ENCODE measurements at places on chromosomes 2 and 18.

- peak; percentile 61 for DNase-seq
Measured at GRCh38 chr2:23449413-23449812, 64.4 kb downstream of the KLHL29 start.

DNA sequence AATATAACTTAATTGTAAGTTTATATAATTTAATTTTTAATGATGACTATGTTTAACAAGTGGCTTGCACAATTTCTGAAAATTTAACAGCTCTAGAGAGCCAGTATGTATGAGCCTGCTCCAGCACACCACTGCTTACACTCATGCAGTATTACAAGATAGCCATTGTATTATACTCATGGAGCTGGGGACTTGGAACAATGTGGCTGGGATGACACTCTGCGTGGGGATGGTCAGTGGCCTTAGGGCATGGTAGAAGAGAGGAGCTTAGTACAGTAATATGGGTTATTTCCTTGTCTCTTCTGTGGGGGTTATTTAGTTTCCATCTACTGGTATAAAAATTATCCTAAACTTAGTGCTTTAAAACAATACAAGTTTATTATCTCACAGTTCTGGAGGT, 105.1 kb upstream of the STON1 start:
- DNase-seq, result no peak

- DNase-seq, result no peak
Measured at GRCh38 chr2:8714283-8714682, 32.4 kb downstream of the ID2 start.

DNA sequence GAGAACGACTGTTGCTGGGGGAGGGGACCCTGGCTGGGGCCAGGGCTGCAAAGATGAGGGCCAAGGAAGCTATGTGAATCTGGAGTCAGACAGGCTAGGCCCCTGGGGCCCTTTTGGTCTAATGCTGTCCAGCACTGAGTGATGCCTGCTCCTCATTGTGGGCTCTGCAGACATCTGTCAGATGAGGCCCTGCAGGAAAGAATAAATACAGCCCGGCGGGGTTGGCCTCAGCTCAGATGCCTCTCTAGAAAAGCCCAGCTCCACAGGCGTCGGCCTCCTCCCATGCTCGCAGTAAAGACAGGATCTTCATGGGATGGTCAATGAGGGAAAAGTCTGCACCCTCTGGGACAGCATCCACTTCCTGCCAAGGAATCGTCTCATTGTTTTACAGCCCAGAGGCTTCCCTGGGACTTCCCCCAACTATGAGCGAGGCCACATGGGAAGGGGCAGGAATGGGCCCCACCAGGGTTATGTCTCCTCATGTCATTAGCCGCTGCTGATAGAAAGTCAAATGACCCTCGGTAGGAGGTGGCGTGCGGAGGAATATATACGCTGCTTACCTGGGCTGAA, 125.8 kb upstream of the GLI2 start:
- DNase-seq, result no peak

GRCh38 chr2:108605947-108606346, 71.7 kb downstream of the LIMS1 start:
- DNase-seq, result no peak

- no peak for DNase-seq
Measured at GRCh38 chr2:198476007-198476406, 671.6 kb downstream of the PLCL1 start.

GRCh38 chr2:168727904-168728470, 74.5 kb upstream of the NOSTRIN start:
- no peak for DNase-seq

DNA sequence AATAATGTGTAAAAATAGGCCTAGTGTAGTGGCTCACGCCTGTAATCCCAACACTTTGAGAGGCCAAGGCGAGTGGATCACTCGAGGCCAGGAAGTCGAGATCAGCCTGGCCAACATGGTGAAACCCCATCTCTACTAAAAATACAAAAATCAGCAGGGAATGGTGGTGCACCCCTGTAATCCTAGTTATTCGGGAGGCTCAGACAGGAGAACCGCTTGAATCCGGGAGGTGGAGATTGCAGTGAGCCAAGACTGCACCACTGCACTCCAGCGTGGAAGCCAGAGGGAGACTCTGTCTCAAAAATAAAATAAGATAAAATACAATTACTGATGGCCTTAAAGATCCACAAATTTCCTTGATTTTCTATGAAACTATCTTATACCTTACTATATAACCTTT, 3.8 kb downstream of the ATF2 start:
- no peak for DNase-seq

- DNase-seq, result no peak
Measured at GRCh38 chr2:4354164-4354563, 650.8 kb downstream of the DCDC2C start.

GRCh38 chr2:136441979-136442714, 323.2 kb upstream of the THSD7B start:
- DNase-seq, result no peak

DNA sequence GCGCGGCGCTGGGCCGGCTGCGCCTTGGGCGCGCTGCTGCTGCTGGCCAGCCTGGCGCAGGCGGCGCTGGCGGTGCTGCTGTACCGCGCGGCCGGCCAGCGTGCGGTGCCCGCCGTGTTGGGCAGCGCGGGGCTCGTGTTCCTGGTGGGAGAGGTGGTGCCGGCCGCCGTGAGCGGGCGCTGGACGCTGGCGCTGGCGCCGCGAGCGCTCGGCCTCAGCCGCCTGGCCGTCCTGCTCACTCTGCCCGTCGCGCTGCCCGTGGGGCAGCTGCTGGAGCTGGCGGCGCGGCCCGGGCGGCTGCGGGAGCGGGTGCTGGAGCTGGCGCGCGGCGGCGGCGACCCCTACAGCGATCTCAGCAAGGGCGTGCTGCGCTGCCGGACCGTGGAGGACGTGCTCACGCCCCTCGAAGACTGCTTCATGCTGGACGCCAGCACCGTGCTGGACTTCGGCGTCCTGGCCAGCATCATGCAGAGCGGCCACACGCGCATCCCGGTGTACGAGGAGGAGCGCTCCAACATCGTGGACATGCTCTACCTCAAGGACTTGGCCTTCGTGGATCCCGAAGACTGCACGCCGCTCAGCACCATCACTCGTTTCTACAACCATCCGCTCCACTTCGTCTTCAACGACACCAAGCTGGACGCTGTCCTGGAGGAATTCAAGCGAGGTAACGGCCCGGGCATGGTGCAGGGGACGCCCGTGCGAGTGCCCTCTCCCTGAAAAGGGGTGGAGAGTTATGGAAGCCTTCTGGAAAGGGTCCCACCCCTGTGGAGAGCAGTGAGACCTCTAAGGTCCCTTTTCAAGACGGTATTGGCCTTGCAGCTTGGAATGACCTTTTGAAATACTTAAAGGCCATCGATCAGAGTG, 1.0 kb downstream of the CNNM3 start:
- peak; percentile 30 for DNase-seq

GRCh38 chr2:6249557-6249956, 557.4 kb downstream of the SOX11 start:
- no peak for DNase-seq

GRCh38 chr2:239819974-239820555, 205.1 kb downstream of the NDUFA10 start:
- no peak for DNase-seq

GRCh38 chr2:69095305-69095704, 82.3 kb downstream of the ANTXR1 start:
- DNase-seq, result no peak

DNA sequence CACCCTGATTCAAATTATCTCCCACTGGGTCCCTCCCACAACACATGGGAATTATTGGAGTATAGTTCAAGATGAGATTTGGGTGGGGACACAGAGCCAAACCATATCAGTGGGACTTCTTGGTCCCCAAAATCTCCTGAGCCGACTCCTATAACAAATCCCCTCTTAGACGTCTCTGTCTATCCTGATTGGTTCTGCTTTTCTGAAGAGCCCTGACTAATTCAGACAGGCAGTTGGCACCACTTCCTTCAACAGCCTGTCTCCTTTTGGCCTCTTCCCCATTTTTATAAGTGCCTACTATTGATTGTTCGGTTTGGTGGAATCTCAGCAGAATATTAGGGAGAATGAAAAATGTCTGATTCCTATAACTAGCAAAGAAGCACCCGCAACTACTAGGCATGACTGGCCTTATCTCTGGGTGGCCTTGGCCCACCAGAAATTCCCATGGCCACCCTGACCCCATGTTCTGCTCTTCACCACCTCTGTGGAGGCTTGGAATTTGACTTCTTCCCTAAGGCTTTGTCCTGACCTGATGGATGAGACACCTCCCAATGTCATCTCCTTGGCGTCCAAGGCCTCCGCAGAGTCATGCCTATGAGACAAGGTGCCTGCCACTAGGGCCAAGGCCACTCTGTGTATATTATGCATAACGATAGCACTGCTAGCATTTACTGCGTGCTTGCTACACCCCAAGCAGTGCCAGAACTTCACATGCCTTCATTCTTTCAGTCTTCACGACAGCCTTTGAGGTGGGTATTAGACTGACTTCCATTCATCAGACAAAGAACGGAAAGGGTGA, 218.9 kb upstream of the COPS8 start:
- DNase-seq, result peak; percentile 11

GRCh38 chr2:20064421-20064820, 13.0 kb upstream of the LAPTM4A start:
- DNase-seq, result no peak

DNA sequence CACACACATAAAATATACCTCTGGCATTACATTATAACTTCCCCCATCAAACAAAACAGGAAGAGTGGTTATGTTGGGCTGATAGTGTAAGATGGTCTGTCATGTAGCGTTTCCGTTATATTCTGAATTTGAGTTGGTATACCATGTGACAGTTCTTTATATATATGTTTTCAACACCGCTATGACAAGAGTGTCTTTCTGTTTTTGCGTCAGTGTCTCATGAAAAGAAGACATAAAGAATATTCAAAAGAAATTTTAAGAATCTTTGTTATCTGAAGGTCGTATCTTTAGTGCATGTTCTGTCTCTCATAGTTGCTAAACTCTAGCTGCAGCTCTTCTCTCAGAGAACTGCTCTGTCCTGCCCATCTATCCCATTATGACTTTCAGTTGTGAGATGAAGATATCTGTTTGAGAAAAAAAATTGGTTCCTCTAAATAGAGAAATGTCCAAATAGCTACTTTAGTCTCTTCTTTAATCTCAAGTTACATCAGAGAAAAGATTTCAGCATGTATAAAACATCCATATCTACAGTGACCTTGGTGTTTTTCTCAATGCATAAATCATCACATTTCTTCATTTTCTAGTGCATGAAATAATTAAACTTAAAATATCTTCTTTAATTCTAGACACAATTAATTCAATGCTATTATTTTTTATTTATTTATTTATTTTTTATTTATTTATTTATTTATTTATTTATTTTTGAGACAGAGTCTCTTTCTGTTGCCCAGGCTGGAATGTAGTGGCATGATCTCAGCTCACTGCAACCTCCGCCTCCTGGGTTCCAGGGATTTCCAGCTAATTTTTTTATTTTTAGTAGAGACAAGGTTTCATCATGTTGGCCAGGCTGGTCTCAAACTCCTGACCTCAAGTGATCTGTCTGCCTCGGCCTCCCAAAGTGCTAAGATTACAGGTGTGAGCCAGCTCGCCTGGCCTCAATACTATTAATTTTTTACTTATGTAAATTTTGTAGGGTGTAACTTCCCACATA, 24.3 kb upstream of the PSME4 start:
- peak; percentile 83 for DNase-seq

GRCh38 chr2:231780123-231780908, 766 bp downstream of the PDE6D start:
- DNase-seq, result peak; percentile 42

- no peak for DNase-seq
Measured at GRCh38 chr18:23758281-23758680, 69.0 kb downstream of the LAMA3 start.

DNA sequence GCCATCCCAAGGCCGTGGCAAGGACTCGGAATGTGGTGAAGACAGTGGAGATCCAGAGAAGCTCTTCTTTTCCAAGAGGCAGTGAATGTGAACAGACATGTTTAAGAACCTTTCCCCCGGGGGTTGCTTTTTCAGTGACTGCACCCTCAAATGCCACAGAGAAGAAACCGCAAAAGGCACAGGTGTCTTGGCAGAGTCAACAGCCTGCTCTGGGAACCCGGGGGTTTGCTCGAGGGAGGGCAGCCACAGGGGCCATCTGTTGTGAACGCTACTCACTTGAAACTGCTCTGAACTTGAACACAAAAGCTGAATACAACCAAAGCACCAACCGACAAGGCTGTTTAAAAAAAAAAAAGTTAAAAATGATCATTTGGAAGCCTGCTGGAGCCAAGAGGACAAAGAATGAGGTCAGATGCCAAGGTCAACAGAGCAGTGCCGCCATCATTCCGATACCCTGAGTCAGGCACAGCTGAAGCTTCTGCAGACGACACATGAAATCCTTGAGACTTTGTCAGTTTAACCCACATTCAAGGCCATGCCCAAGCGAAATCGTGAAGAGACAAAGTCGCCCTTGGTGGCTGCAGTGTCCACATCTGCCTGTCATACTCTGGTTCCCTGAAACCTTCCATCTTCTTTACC, 47.4 kb downstream of the PSMG2 start:
- no peak for DNase-seq

- DNase-seq, result no peak
Measured at GRCh38 chr2:5926871-5927512, 234.8 kb downstream of the SOX11 start.

DNA sequence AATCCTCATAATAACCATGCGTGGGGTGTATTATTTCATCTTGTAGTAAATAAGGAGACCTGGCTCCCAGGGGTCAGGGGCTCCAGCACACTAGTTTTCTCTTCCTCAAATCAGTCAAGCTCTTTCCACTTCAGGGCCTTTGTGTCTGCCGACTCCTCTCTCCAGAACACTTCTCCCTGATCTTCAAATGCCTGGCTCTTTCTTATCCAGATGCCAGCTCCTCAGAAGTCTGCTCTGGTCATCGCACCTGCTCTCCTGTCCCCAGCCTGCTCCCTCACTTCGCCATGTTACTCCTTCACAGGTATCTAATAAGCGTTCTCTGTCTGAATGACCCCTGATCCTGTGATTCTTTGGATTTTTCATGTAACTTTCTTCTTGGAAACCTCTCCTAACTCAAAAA, 62.0 kb downstream of the GYPC start:
- no peak for DNase-seq
